Ovary (tissue), 10 donors: ENCODE measurements at places on chromosomes 3 and 15.

- DNase-seq: no peak
Measured at GRCh38 chr3:128009952-128010846, 42.0 kb upstream of the SEC61A1 start.

GRCh38 chr15:50116477-50116876, 2.6 kb downstream of the ATP8B4 start:
- no peak for DNase-seq

DNA sequence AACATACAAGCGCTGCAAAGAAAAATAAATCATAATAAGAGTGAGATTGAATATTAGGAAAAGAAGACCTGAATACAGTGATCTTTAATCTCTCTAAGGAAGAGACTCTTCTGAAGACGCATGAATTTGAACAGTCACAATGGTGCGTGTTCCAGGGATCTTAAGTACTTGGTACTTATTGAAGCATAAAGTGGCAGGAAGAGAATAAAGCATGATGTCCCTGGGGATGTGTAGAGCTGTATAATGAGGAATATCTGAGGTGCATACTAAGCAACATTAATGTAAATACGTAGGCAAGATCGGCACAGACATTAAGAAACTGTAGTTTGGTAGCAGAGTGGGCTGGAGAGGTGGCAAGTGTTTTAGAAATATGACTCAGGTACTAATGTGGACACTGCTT, 246.2 kb upstream of the MCTP2 start:
- no peak for DNase-seq

GRCh38 chr3:180072786-180073185, 36.0 kb upstream of the PEX5L start:
- DNase-seq: no peak

DNA sequence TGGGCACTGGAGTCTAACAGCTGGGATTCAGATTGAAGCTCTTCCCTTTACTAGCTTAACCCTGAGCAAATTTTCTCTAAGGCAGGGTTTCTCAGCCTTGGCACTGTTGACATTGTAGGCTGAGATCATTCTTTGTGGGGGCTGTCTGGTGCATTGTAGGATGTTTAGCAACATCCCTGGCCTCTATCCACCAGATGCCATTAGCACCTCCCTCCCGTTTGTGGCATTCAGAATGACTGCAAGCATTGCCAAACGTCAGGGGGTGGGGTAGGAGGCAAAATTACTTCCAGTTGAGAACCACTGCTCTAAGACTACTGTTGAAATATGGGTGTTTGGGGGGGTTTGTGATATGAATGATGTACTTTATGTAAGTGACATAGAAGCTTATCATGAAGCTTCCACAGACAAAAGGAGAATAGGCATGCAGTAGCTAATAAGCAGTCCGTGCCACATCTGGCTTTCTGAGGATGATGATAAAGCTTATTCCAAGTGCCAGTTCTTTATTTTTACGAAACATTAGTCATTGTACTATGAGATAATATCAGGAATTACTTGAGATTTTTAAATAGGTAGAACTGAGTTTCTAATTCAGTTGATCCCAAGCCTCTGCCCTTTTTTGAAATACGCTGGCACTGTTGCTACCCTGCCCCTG, 39.3 kb downstream of the NKIRAS1 start:
- DNase-seq: no peak

GRCh38 chr3:180306691-180307090, 270.0 kb upstream of the PEX5L start:
- DNase-seq: no peak

DNA sequence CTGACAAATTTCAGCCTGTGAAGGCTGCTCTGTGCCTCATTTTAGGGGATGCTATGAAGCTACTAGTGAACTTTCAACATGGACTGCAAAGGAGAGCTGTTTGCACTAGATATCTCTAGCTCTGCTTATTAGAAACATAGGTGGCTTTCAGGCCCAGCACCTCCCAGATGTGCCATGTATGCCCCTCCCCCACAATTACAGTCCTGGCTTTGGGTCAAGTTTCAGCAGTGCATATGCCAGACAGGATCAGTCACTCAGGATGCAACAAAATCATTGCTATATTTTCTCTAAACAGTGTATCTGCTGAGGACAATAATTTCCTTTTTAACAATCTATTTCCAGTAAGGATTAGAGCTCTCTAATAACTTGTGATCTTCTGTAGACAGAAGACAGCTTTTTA, 178.8 kb upstream of the STAC start:
- no peak for DNase-seq
